ENCODE measurements at places on chromosomes 2 and 18. TPM values are rescaled to one million over a fixed set of nuclear protein-coding genes. Genes with fewer than 3 reads are reported as not detected.

DNA sequence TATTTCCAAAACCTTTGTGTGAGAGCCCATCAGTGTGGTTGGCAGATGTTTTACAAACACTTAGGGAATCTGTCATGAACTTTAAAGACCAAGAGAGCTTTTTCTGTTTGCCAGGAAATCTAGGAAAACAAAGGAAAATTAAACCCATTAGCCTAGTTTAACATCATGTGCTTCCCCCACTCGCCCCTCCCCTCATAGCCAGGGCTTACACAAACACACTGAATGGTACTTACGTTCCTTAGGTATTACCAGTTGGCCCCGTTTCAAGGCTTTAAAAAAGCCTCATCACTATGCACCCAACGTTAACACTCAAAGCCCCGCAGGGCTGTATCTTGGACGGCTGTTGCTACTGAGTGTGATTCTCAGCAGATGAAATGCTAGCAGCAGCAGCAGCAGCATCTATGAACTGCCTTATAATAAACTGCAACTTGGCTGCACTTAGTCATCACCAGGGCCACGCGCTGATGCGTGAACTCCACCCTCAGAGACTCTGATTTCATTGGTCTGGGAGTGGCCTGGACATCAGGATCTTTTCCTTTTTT is 20.1 kb upstream of the TTC39C start:
- no peak overlapping the region for H3K4me3 ChIP-seq
- DNase-seq: no peak
- H3K27me3 ChIP-seq: no peaks in the 10 kb centered on the region

DNA sequence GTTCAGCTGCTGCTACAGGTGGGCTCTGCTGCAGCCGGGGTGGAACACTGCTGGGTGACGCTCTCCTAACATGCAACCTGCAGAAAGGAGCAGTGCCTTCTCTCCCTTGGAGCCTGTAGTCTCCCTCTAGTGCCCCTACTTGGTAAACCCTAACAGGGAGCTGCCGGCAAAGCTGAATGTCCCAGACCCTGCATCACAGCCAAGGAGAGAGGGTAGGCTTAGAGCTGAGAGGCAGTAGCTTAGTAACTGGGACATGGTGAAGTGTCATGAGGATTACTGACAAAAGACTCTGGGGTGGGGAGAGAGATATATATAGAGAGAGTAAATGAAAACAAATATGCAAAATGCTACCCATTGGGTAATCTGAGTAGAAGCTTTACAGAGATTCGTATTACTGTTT is 9.9 kb downstream of the NCAPH start:
- H3K27ac ChIP-seq: no peak overlapping the region
- no peaks in the 10 kb centered on the region for H3K27me3 ChIP-seq
- H3K4me3 ChIP-seq: no peak overlapping the region
- H3K36me3 ChIP-seq: no peaks in the 10 kb centered on the region
- no peaks in the 10 kb centered on the region for H3K4me1 ChIP-seq
- DNase-seq: no peak

DNA sequence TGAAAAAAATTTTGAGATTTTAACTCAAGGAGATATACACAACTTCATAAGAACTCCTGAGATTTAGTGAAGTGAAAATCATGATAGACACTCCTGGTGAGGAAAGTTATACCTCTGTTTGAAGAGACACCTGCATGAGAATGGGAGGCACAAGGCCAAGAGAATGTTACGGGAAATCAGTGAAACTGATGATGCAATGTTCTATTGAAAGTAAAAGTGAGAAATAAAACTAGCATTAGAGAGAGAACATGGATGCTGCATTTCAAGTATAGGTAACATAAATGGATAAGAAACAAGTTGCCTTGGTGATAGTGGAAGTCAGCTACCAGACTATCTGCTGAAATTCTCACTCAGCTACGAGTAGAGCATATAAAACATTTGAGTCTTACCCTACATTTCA is 562.1 kb upstream of the FANCL start:
- H3K27me3 ChIP-seq: no peaks in the 10 kb centered on the region
- H3K4me1 ChIP-seq: no peaks in the 10 kb centered on the region
- no peaks in the 10 kb centered on the region for H3K36me3 ChIP-seq
- no peak overlapping the region for H3K27ac ChIP-seq
- H3K4me3 ChIP-seq: no peak overlapping the region

Gene ZNF514
- 11.7 TPM for total RNA-seq

Gene MAP3K19
- total RNA-seq: not detected

Gene HADHA
- 336 TPM for total RNA-seq
